ENCODE measurements at places on chromosomes 16 and 17. TPM values are rescaled to one million over a fixed set of nuclear protein-coding genes. Genes with fewer than 3 reads are reported as not detected.

Gene IGSF6
- total RNA-seq = 0.34 TPM

Gene MYCBPAP
- 7.7 TPM for total RNA-seq

Gene TERB1
- total RNA-seq = not detected

Gene KRTAP4-4
- total RNA-seq = not detected

Gene KRT33A
- total RNA-seq = not detected

Gene COTL1
- 837 TPM for total RNA-seq

Gene KRTAP9-8
- not detected for total RNA-seq

Gene PPY
- total RNA-seq = not detected

Gene CEP295NL
- total RNA-seq = not detected

Gene TMED6
- total RNA-seq = 1.8 TPM

Gene TBC1D24
- total RNA-seq = 21.1 TPM

Gene KRTAP17-1
- not detected for total RNA-seq

Gene TMC8
- 278 TPM for total RNA-seq

Gene SCGB1C2
- total RNA-seq = not detected

Gene PKD1
- 66.0 TPM for total RNA-seq

Gene MPO
- total RNA-seq = not detected

Gene RAB11FIP4
- total RNA-seq = 36.0 TPM

Gene KIF18B
- total RNA-seq = 104 TPM

Gene MMP15
- total RNA-seq = 0.61 TPM

Gene FAM222B
- total RNA-seq = 15.4 TPM

Gene HSBP1
- 64.8 TPM for total RNA-seq

Gene PRSS27
- total RNA-seq = 1.0 TPM

Gene COG1
- total RNA-seq = 25.2 TPM

Gene CACNG1
- not detected for total RNA-seq

Gene LDHD
- 0.13 TPM for total RNA-seq

Gene KRT20
- total RNA-seq = not detected

Gene MT4
- not detected for total RNA-seq

Gene TEKT1
- not detected for total RNA-seq

All from activated CD8-positive, alpha-beta T cell treated with anti-CD3 and anti-CD28 coated beads, Interleukin-2, amount 10 ng/mL, durations not matched to agents 7 days and 5 days (primary cell).